Karpas-422 (cell line): ENCODE measurements at places on chromosomes 12 and 14. TPM values are rescaled to one million over a fixed set of nuclear protein-coding genes. Genes with fewer than 3 reads are reported as not detected.

The PLEKHD1 gene
- total RNA-seq, result 0.41 TPM in 1 of 2 replicates, not detected in the other

- no peak for DNase-seq
Measured at GRCh38 chr12:78395961-78396360, 468.6 kb upstream of the SYT1 start.

The MYBPC1 gene
- total RNA-seq, result not detected in 2 replicates

The VRTN gene
- not detected in 2 replicates for total RNA-seq

DNA sequence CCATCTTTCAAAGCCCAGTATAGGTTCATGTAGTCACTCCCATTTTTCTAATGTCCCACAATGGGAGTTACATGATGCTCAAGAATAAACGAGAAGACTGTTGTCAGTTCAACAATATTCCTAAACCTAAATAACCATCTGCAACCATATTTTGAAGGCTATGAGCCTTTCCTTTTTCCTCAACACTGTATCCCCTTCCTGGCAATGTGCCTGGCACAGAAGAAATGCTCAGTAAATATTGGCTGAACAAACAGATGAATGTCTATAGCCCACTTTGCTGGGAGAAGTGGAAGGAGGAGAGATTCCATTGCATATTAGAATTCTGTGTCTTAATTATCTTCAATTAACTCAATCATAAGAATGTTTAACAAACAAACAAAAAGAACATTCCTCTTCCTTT, 6.1 kb downstream of the ARMH4 start:
- DNase-seq, result no peak

GRCh38 chr12:10690906-10691305, 17.1 kb upstream of the STYK1 start:
- DNase-seq, result no peak

DNA sequence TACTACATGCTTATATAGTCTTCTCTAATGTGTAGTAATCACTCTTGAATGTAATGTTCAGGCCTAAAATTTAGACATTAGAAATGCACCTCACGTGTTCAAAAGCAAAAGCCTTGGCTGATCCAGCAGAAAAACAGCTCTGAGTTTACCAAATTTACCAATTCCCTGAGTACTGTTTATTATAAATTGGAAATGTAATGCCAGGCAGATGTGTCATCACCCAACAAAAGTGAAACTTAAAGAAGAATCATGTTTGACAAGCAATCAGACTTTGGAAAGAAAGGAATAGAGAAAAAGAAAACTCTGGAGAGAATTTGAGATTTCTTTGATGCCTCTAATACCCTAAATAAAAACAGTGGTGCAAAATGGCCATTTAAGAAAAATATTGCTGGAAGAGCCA, 26.5 kb upstream of the STRAP start:
- no peak for DNase-seq

GRCh38 chr12:19778797-19779196, 339.5 kb downstream of the AEBP2 start:
- no peak for DNase-seq

DNA sequence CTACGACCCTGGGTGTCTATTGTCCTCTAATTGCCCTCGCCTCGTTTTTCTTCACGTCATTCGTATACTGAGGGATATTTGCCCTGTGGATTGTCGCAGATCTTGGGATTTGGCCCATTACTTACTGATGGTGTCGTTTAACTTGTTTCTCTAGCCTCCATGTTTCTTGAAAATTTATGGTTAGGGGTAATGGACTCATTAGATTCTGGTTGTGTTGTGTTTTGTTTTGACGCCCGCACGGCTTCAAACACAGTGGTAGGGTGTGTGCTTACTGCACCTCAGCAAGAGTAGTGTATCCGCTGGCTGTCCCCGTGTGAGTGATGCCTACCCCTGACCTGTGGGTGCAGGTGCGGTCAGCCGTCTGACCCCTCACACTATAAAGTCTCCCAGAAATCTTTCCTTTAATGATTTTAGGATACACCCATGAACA, 874 bp upstream of the RNU6-8 start:
- DNase-seq, result peak; percentile 55

DNA sequence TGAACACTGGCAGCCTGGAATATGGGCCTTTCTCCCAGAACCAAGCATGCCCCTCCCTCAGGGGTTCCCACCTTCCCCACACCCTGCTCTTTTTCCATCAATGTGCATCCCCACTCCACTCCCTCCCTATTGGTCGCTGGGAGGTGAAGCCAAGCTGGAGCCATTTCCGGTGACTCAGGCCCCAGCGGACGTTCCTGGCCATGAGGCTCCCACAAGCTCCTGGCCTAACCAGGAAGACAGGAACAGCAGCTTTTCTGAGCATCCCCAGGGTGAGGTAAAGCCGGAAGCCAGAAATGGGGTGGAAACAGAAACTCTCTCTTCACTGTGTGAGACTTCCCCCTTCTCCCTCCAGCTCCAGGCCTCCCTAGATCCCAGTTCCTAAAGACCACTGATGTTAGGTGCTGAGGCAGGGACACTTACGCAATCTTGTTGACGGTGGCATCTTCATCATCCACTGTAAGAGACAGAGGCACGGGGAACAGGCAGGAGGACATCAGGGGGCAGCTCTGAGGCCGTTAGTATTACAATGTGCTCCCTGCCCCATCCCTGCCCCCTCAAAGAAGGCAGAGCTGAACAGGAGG, 5.1 kb downstream of the LMBR1L start:
- DNase-seq, result no peak

DNA sequence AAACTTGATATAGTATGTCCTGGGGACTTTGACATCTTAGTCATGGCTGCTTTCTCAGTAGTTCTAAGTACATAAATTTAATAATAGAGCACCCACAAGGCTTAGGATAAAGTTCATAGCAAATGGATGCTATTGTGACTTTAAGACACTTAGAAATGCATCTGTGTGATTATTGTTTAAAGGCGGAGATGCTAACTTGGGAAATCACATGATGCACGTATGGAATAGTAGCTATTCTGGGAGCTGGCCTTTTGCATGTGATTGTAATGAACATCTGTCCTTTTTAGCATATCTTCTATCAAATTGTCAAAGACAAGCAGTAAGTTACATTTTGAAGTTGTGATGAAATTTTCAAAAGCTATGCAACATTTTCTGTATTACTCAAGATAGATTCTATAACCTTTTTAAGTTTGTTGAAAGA, 46.7 kb upstream of the ATP2A2 start:
- no peak for DNase-seq

The TMEM229B gene
- 60.2 and 84.7 TPM in 2 replicates for total RNA-seq

The CLEC4D gene
- not detected in 2 replicates for total RNA-seq

The KRT8 gene
- not detected in 2 replicates for total RNA-seq

The RIMKLB gene
- 0.89 and 0.90 TPM in 2 replicates for total RNA-seq

The UBE3B gene
- total RNA-seq, result 18.5 and 23.7 TPM in 2 replicates

The IQSEC3 gene
- not detected in 2 replicates for total RNA-seq

GRCh38 chr14:99454246-99454645, 26.4 kb downstream of the SETD3 start:
- no peak for DNase-seq

DNA sequence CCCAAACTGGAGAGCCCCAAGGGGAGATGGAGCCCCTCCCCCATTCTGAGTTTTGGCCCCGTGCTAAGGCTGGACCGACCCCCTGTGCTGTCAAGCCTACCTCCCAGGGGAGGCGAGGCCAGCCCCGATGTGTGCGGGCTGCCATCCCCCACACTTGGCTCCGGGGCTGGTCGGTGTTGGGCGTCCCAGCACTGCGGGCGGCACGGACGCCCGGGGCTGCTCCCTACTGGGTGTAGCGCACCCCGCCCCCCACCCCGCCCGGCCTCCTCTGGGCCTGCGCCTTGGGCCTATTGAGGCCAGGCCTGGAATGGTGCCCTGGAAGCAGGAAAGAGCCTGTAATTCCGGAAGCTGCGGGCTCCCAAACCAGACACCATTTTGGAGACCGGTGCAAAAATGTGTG, 2.6 kb downstream of the DCAF4 start:
- DNase-seq, result no peak

- no peak for DNase-seq
Measured at GRCh38 chr12:55933169-55933798, 2.3 kb downstream of the DGKA start.

DNA sequence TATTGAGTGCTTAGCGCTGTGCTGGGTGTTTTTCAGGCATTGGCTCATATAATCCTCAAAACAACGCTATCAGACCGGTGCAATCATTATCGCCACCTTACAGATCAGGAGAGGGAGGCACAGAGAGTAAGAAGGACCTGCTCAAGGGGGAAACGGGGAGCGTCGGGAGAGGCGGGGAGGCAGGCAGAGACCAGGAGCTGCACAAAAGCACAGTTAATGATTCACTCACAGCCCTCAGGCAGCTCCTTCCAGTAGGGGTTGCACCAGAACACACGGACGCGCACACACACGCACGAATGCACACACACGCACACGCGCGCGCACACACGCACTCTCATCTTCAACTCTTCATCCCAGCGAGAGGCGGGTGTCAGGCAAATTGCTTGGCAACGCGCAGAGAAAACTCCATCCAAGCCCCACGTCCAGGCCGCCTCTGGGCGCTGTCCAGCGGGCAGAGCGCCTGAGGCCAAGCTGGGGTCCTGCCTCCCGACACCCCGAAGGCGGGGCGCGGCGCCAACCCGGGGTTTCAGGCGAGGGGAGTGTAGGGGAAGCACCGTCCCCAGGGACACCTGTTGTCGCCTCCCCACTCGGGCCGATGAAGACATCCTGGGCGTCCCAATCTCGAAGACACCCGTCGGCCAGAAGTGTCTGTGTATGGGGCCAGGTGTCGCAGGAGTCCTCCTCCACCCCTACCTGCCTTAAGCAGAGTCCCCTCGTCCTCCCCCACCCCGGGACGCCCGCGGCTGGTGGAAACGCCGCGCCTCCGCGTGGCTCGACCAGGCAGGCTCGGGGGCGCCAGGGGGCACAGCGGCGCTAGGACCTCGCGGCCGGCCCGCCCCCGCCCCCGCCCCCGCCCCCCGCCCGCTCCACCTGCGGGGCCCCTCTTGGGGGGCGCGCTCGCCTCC, 35.5 kb upstream of the STON2 start:
- DNase-seq, result no peak
